ENCODE measurements at places on chromosomes 4 and X. TPM values are rescaled to one million over a fixed set of nuclear protein-coding genes. Genes with fewer than 3 reads are reported as not detected.
A peak's percentile ranks its signal among the peaks of the same experiment; 100 is the strongest.

CLNK gene
- not detected for total RNA-seq

- H3K27ac ChIP-seq, result no peak overlapping the region
- no peaks in the 10 kb centered on the region for H3K4me1 ChIP-seq
- no peak overlapping the region for H3K4me3 ChIP-seq
- no peaks in the 10 kb centered on the region for H3K27me3 ChIP-seq
- DNase-seq, result no peak
Observed at GRCh38 chrX:40272776-40273175, 175.0 kb upstream of the BCOR start.

CPLX1 gene
- total RNA-seq, result 2.5 TPM

- H3K27ac ChIP-seq, result no peak overlapping the region
- no peaks in the 10 kb centered on the region for H3K4me1 ChIP-seq
- no peaks in the 10 kb centered on the region for H3K27me3 ChIP-seq
- no peaks in the 10 kb centered on the region for H3K36me3 ChIP-seq
- H3K4me3 ChIP-seq, result no peak overlapping the region
- DNase-seq, result no peak
Observed at GRCh38 chr4:104508224-104508623, 13.5 kb upstream of the CXXC4 start.

- no peak overlapping the region for H3K4me3 ChIP-seq
- no peak for DNase-seq
- H3K36me3 ChIP-seq, result no peaks in the 10 kb centered on the region
- H3K27me3 ChIP-seq, result no peaks in the 10 kb centered on the region
- peaks cover 6% of the 10 kb centered on the region for H3K4me1 ChIP-seq
- H3K27ac ChIP-seq, result no peak overlapping the region
Observed at GRCh38 chr4:187602339-187603092, 393.1 kb upstream of the ZFP42 start.

- no peaks in the 10 kb centered on the region for H3K4me1 ChIP-seq
- no peak for DNase-seq
- H3K4me3 ChIP-seq, result no peak overlapping the region
- no peak overlapping the region for H3K27ac ChIP-seq
Observed at GRCh38 chr4:160563552-160564282, 1460.8 kb downstream of the RAPGEF2 start.

FMR1NB gene
- not detected for total RNA-seq

GRCh38 chr4:121594796-121595526, 101.8 kb downstream of the ANXA5 start:
- no peak overlapping the region for H3K27ac ChIP-seq
- no peaks in the 10 kb centered on the region for H3K36me3 ChIP-seq
- H3K4me3 ChIP-seq, result no peak overlapping the region

GRCh38 chr4:99861120-99861905, 32.9 kb downstream of the LAMTOR3 start:
- no peaks in the 10 kb centered on the region for H3K4me1 ChIP-seq
- H3K27me3 ChIP-seq, result no peaks in the 10 kb centered on the region
- H3K27ac ChIP-seq, result no peak overlapping the region
- H3K4me3 ChIP-seq, result no peak overlapping the region
- no peak for DNase-seq

DNA sequence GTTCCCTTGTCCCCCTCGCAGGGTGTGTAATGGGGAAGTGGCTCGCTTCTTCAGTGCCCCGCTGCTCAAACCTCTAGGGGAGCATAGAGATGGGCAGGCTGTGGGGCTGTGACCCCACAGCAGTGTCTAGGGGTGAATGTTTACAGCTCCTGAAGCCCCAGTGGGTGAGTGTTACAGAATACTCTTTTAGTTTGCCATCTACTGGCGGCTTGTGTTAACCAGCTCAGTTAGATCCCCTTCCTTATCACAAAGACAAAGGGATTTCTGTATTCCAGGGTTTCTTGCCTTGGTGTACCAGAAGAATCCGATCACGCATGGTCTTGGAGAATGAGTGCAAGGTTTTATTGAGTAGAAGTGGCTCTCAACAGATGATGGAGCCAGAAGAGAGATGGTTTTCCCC, 108.1 kb upstream of the IQCM start:
- no peak overlapping the region for H3K4me3 ChIP-seq
- no peaks in the 10 kb centered on the region for H3K4me1 ChIP-seq
- no peaks in the 10 kb centered on the region for H3K27me3 ChIP-seq
- H3K36me3 ChIP-seq, result no peaks in the 10 kb centered on the region
- DNase-seq, result no peak
- H3K27ac ChIP-seq, result no peak overlapping the region

CSAG3 gene
- not detected for total RNA-seq

DNA sequence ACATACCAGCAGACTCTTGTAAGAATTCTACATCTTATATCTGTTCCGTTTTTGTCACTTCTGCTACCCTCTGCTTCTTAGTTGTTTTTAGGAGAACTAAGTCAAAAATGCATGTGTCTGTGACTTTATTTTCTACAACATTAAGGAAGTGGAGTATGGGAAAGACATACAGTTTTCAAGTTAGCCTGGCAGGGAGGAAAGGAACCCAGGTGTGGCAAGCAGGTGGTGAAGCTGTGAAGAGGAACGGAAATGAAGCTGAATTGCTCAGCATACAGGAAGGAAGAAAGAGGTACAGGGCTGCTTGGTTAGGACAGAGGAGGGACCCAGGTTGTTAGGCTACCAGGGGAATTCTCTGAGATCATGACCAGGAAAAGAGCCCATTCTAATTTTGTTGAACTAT, 9.4 kb downstream of the GPRIN3 start:
- no peaks in the 10 kb centered on the region for H3K36me3 ChIP-seq
- H3K27ac ChIP-seq, result no peak overlapping the region
- no peaks in the 10 kb centered on the region for H3K4me1 ChIP-seq
- no peaks in the 10 kb centered on the region for H3K27me3 ChIP-seq

ITIH6 gene
- total RNA-seq, result 0.05 TPM

CXCL13 gene
- not detected for total RNA-seq

GRCh38 chr4:80447493-80447892, 112.0 kb downstream of the CFAP299 start:
- no peak overlapping the region for H3K27ac ChIP-seq
- H3K4me1 ChIP-seq, result no peaks in the 10 kb centered on the region
- H3K36me3 ChIP-seq, result no peaks in the 10 kb centered on the region
- no peak for DNase-seq
- no peaks in the 10 kb centered on the region for H3K27me3 ChIP-seq
- no peak overlapping the region for H3K4me3 ChIP-seq

LIMCH1 gene
- 15.1 TPM for total RNA-seq

DNA sequence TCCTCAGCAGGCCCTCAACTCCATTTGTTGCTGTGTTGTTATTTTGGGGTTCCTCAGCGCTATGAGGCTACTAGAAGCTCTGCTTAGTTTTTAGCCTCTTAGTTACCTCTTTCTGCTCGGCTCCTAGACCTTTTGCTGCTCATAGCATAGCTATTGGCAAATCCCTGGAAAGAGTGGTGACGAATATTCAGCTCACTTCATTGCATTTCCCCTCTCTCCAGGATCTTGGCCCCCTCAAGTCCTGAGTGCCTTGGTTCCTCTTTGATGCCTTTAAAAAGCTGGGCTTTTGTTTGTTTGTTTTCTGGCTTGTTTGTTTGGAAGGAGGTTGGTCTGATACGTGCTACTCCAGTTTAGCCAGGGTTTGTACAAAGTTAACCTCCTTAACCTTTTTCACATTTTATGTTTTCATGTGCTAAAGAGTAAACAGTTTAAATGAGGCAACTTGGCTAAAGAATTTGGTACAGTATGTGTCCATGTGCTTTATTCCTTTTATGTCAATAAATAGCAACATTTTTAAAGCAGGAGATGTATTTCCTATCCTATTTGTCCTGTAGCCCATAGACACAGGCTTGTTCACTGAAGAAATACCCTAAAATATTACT, 31.5 kb downstream of the SMAD1 start:
- peaks cover under 1% of the 10 kb centered on the region for H3K4me1 ChIP-seq
- H3K4me3 ChIP-seq, result no peak overlapping the region
- no peak for DNase-seq
- no peaks in the 10 kb centered on the region for H3K27me3 ChIP-seq
- no peak overlapping the region for H3K27ac ChIP-seq
- H3K36me3 ChIP-seq, result peaks cover 27% of the 10 kb centered on the region

SSX2 gene
- total RNA-seq, result not detected

DNA sequence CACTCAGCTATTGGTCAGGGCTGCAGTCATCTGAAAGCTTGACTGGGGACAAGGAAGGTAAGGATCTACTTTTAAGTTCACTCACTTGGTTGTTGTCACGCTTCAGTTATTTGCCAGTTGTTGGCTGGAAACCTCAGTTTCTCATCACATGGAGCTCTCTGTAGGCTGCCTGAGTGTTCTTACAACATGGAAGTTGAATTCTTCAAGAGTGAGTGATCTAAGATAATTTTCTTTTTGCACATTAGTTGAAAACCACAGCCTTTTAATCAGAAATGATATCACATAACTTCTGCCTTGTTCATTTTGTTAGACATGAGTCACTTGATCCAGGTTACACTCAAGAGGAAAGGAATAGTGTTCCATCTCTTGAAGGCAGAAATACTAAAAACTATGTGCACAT, 552.7 kb downstream of the RAPGEF2 start:
- no peak overlapping the region for H3K27ac ChIP-seq
- no peaks in the 10 kb centered on the region for H3K27me3 ChIP-seq
- H3K36me3 ChIP-seq, result no peaks in the 10 kb centered on the region
- H3K4me1 ChIP-seq, result no peaks in the 10 kb centered on the region
- no peak overlapping the region for H3K4me3 ChIP-seq

DNA sequence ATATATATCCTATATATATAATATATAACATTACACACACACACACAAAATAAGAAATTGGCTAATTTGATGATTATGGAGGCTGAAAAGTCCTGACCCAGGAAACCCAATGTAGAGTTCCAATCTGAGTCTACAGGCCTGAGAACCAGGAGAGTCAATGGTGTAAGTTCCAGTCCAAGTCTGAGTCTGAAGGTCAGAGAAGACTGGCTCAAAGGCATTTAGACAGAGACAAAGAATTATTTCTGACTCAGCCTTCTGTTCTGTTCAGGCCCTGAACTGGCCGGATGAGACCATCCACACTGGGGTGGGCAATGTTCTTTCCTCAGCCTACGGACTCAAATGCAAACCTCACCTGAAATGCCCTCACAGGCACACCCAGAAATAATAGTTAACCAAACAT, 60.6 kb upstream of the STX18 start:
- no peak overlapping the region for H3K27ac ChIP-seq
- no peak overlapping the region for H3K4me3 ChIP-seq
- no peaks in the 10 kb centered on the region for H3K27me3 ChIP-seq
- no peaks in the 10 kb centered on the region for H3K36me3 ChIP-seq

- DNase-seq, result no peak
- H3K27ac ChIP-seq, result no peak overlapping the region
- peaks cover 9% of the 10 kb centered on the region for H3K4me1 ChIP-seq
- H3K27me3 ChIP-seq, result peaks cover 43% of the 10 kb centered on the region
- H3K36me3 ChIP-seq, result no peaks in the 10 kb centered on the region
Observed at GRCh38 chr4:56681853-56682525, 893 bp upstream of the HOPX start.

DNA sequence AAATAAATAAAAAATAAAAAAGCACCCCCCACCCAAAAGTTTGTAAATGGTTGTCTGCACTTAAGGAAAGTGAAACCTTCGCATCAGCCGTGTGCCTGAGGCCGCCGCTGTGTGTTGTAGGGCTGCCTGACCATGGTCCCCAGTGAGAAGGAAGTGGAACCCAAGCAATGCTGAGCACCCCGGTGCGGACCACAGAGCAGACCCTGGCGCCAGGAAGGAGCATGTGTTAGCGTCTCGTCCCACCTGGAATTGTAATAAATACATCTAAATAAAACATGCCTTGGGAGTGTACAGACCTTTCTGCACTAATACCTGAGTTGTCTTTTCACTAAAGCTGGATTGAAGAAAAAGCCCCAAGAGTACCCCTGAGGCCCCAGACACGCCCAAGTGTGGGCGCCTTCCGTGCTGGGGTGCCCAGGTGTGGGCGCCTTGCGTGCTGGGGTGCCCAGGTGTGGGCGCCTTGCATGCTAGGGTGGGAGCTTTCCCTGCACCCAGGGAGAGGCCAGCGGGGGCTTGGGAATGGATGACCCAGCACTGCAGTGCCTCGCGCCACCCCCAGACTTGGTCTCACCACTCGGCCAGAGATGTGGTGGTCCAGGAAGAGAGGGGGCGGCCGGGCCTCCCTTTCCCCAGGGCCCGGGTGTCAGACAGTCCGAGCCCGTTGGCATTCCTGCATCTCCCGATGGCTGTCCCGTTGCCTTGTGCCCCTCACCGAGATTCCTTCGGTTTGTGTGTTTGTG, 33.7 kb downstream of the HTT-AS start:
- H3K4me3 ChIP-seq, result no peak overlapping the region
- H3K4me1 ChIP-seq, result peaks cover 12% of the 10 kb centered on the region
- peaks cover 5% of the 10 kb centered on the region for H3K27me3 ChIP-seq
- no peak overlapping the region for H3K27ac ChIP-seq
- no peaks in the 10 kb centered on the region for H3K36me3 ChIP-seq
- DNase-seq, result no peak

DNA sequence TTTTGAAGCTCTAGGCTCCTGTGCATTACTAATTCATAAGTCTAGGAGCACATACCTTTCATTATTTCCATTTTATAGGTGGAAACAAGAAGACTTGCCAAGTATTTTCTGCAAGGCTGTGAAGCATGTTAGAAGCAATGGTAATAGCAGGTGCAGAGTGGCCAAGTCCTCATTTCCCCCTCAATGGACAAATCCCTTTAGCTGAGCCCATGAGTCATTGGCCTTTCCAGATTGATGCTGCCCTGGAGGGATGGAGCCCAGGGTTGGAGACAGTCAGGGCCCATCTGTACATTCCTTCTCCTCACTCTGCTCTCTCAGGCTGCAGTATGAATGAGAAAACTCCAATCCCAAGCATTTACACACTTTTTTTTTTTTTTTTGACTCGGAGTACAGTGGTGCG, 6.6 kb downstream of the MGST2 start:
- H3K4me1 ChIP-seq, result peaks cover under 1% of the 10 kb centered on the region
- no peaks in the 10 kb centered on the region for H3K27me3 ChIP-seq
- H3K4me3 ChIP-seq, result no peak overlapping the region
- no peak for DNase-seq
- no peak overlapping the region for H3K27ac ChIP-seq
- H3K36me3 ChIP-seq, result peaks cover 3% of the 10 kb centered on the region

SPANXA1 gene
- not detected for total RNA-seq

- H3K36me3 ChIP-seq, result peaks cover 8% of the 10 kb centered on the region
- no peaks in the 10 kb centered on the region for H3K27me3 ChIP-seq
- H3K4me3 ChIP-seq, result no peak overlapping the region
Observed at GRCh38 chr4:150387981-150388380, 194.0 kb upstream of the MAB21L2 start.

CITED1 gene
- total RNA-seq, result 4.8 TPM

DNA sequence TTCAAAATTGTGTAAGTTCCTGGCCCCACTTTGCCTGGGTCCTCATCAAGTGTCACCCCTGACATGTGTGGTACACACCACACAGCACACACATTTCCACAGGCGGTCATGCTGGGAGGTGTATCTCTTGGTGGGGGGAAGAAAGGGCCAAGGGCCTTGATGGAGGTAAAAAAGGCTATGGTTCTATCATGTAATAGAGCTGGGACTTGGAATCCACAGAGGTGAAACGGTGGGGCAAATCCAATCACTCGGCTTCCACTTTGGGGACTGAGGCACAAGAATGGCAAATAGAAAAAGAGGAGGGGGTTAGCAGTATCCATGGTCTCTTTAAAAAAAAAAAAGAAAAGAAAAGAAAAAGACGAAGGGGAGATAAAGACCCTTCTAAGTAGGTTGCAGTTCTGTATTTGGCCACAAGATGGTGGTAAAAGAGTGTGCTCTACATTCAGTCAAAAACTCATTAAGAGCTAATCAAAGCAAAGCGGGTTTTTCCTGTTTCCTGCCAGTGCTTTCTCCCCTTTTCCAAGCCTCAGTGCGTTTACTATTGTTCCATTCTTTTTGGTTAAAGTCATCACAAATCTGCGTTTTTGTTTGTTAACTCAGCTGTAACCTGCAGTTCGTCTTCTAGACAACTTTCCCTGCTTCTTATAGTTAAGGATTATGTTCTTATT, 37.0 kb upstream of the ATP6AP2 start:
- peaks cover 18% of the 10 kb centered on the region for H3K4me1 ChIP-seq
- H3K36me3 ChIP-seq, result no peaks in the 10 kb centered on the region
- H3K27ac ChIP-seq, result no peak overlapping the region
- H3K4me3 ChIP-seq, result no peak overlapping the region
- DNase-seq, result peak; percentile 28
- peaks cover 4% of the 10 kb centered on the region for H3K27me3 ChIP-seq

XAGE1A gene
- total RNA-seq, result not detected
